CD4-positive, alpha-beta T cell treated with Interleukin-6 for 4 hours (primary cell): ENCODE measurements at places on chromosomes 12 and 14.

DNA sequence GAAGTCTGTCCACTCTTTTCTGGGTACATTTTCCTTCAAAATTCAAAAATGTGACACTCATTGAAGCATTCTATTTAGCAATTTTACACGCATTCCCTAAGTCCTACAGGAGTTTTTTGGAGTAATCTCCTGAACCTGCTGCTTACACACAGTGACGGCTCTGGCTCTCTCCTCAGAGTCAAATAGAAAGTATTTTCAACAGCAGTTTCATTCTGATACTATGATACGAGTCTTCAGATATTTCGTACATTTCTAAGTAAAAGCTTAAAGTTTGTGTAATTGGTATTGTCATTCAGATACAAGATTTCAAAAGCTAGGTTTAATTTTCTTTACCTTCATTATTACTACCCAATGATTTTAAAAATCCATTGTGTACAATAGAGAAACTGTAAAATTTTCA, 36.4 kb downstream of the PIWIL1 start:
- DNase-seq = no peak

DNA sequence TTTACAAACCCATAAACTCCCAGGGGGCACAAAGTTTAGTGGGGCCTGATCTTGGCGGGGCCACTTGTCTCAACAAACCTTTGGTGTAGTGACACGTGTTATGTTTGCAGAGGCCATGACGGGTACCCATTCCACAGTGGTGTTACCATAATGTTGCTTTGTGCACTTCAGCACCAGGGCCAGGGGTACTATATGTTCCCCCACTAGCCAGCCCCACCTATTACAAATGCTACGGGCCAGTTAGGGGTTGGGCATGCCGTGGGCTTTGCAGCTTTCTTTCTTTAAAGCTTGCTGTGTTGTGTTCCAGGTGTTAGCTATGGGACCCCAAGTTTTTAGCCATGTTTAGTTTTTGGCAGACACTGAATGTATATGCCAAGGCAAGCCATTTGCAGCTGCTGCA, 30.8 kb upstream of the G2E3 start:
- no peak for DNase-seq

DNA sequence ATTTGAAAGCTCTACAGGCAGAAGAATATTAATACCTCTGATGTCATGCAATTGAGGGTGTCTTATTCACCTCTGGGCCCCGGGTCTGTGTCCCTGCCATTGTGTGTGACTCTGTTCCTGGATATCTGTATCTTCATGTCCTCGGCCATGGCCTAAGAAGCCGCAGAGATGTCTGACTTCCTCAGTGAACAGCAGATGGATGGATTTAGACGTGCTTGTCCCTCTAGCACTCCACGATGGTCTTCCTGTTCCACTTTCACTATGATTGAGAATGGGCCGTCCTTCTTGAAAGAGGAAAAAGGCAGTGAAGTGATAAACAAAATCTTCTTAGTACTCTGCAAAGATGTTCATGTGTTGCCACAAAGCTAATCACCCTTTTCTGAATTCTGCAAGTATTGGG, 217.4 kb downstream of the SLC41A2 start:
- no peak for DNase-seq

GRCh38 chr14:33740531-33740930, 210.3 kb downstream of the EGLN3 start:
- DNase-seq = no peak

- DNase-seq = no peak
Observed at GRCh38 chr12:12524128-12524527, 38.5 kb downstream of the DUSP16 start.

DNA sequence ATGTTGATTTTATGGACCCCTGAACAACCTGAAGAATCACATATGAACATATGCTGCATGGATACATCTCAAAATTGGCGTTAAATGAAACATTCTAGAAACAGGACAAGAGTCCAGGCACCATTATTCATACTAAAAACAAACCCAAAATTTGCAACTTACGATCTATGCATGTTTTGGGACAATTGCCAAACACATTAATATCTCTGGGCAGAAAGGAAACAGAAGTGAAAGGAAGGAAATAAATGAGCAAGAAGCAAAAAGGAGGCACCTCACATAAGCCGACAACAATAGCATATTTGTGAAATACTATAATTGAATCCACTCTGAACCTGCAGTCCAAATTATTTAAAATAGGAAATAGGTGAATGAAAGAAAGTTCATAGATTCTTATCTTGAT, 1505.3 kb downstream of the AACS start:
- DNase-seq = no peak

GRCh38 chr14:77707355-77707723, 484 bp downstream of the ALKBH1 start:
- DNase-seq = peak; percentile 31

DNA sequence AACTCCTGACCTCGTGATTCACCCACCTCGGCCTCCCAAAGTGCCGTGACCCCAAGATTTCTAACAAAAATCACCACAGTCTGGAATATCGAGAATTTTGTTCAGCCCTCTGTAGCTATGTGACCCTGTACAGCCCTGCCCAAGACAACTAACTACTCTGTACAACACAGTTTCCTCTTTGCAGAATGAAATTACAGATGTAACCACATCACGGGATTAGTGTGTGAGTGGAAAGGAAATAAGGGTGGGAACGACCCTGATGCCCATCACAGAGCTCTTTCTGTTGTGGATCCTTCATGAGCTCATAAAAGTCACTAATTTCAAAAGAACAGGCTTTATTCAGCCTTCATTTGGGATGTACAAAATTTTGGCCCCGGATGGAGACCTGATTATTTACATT, 50.5 kb upstream of the KRR1 start:
- no peak for DNase-seq

GRCh38 chr14:88910386-88910785, 85.9 kb downstream of the TTC8 start:
- DNase-seq = no peak

GRCh38 chr12:75260316-75260715, 50.7 kb upstream of the KCNC2 start:
- DNase-seq = no peak

- no peak for DNase-seq
Observed at GRCh38 chr14:21258889-21259787, 10.1 kb downstream of the HNRNPC start.

GRCh38 chr12:93592641-93593406, 20.3 kb downstream of the SOCS2 start:
- no peak for DNase-seq

DNA sequence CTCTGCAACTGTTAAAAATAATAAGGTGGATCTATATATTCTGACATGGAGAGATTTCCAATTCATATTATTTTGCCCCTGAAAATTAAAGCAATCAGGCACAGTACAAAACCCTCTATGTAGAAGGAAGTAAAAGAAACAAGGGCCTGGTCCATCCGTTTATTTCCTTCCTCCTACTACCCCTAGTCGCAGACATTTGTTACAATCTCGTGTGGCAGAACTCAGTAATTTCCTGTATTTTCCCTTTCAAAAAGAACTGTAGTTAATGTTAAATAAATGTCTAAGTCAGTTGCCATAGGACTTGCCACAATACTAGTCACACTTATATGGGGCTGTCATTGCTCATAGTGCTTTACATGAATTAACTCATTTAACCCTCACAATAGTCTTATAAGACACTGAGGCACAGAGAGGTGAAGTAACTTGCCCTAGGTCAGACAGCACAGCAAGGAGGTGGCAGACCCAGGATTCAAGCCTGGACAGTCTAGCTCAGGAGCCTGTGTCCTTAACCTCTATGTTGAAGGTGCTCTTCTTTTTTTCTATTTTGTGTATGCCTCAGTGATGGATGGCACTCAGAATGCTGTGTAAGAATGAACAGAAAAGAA, 24.2 kb downstream of the NINJ2 start:
- no peak for DNase-seq

DNA sequence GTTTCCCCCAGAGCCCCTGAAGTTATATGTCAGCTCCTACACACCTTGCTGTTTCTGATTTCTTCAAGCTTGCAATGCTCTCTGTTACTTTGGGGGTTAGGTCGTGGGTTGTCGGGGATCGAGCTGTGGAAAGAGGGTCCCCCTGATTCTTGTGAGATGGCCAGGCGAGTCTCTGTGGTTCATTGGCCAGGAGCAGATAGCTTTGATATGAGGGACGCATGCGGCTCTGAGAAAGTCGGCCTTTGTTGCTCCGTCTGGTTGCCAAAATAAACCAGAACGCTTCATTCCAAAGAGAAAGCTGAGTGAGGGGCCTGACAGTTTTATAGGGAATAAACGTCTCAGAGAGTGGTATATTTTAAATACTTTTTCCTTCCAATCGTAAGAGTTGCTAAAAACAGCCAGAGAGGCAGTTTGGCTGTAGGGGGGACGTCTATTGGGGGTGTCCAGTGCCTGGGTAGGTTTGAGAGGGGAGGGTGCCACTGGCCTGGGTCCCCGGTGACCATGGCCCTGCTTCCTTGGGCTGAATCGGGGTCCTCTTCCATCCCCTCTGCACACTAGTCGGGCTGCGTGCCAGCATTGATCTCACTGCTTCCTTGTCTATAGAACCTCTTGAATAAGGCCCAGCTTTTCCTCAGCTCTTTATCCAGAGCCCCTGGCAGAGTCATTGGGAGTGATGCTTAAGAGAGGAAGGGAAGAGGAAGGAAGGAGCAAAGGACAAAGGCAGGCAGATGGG, 18.9 kb downstream of the CCND2 start:
- no peak for DNase-seq

GRCh38 chr14:36086629-36087395, 89.7 kb downstream of the PTCSC3 start:
- DNase-seq = no peak

- DNase-seq = peak; percentile 64
Observed at GRCh38 chr12:120584343-120585149, 3.3 kb upstream of the POP5 start.

GRCh38 chr14:52012635-52013034, 23.3 kb downstream of the RTRAF start:
- DNase-seq = no peak

DNA sequence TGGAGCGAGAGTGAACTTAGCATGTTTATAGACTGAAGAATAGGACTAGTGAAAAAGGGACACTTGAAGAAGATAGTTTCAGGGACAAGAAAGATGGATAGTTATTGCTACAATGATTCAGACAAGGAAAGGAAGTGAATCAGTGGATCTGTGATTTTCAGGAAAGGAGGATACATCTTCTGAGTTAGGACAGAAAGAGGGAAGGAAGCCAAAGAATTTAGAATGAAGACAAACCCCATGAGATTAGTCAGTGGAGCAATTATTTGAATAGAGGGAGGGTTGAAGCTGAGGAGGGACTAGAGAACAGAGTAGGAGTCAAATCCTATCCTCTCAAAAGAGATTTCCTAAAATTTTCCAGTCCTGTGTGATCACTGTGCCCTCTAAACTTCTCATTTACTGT, 282.7 kb downstream of the AKAP6 start:
- DNase-seq = no peak

DNA sequence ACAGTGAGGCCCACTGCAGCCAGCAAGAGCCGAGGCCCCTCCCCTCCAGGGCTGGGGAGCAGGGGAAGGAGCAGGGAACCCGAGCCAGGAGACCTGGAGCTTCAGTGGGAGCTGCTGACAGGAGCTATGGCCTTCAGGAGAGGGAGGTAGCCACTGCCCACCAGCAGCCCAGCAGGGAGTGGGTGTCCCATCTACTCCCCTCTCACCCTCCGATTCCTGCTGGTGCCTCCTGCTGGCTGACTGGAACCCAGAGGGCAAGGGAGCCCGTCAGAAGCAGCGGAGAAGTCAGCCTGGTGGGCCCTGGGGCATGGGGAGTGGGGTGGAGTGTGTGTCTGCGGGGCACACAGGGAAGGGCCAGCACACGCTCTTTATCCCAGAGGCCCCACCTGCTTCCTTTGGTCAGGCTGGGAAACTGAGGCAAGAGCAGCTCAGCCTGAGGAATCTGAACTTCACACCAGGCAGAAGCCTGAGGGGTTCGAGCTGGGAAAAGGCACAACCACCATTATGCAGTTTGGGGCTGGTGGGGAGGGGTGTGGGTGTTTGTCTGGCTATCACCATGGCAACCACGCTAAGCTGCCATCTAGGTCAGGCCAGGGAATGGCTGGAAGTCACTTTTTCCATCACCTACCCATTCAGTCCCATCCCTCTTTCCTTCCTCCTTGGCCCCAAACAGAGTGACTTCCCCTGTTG, 36.8 kb upstream of the PLEKHG6 start:
- no peak for DNase-seq

DNA sequence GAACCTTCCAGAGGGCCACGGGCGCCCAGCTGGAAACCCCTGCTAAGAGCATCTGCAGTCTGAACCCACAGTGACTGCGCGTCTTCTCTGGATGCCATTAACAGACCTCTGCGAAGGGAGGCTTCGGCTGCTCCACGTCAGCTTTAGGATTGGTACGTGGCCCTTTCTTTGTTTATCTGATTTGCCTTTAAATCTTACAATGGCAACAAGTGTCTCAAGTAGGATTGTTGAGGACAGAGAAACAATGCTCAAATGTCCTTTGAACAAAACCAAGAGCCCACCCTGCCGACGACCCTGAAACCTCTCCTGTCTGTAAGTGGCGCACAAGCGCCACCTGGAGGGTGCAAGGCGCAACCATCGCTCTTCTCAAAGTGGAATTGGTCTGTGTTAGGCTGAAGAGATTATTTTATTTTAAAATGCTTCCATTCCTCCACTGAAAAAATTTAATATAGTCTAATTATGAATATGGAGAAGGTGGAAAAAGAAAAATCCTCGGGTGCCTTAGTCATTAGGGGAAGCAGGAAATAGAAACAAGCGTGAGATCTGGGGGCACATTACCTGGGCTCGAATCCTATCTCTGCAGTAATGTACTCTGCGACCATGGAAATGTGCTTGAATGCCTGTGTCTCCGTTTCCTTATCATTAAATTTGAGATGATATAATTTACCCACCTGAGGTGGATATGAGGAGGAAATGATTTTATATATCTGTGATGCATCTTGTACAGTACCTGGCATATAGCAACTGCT, 82.6 kb upstream of the PTPRB start:
- DNase-seq = peak; percentile 30

- DNase-seq = peak; percentile 26
Observed at GRCh38 chr14:66624336-66624937, 116.5 kb downstream of the GPHN start.

GRCh38 chr14:103630364-103631108, 1.5 kb downstream of the KLC1 start:
- DNase-seq = no peak

- no peak for DNase-seq
Observed at GRCh38 chr12:60266381-60266852, 670.6 kb downstream of the SLC16A7 start.

DNA sequence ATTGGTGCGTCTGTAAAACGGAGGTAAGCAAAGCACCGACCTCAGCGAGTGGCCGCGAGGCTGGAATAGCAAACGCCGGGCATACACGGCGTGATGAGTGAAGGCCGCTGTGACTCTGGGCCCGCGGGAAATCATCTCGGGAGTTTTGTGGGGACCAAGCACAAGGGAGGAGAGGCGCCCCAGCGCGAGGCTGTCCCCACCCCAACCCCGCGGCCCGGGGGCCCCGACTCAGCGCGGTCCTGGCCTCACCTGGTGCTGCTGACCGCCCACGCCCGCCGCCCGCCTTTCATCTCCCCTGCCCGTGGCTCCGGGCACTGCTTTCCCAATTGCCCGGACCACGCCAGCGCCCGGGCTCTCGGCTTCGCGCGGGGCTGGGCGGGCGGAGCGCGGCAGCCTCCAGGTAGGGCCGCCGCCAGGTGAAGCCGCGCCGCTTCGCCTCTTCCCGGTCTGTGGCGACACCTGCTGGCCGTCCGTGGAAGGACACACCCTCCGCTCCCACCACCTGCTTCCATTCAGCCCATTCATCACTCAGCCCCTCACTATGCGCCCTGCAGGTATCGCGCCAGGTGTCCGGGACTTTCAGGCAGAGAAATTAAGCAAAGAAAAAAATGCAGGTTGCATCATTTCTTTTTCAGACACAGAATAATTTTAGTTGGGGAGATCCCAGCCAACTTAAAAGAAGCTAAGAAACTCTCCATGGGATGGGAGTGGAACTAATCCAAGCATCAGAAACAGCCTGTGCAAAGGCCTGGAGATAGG, 360.4 kb downstream of the MED13L start:
- DNase-seq = peak; percentile 75
